Head of caudate nucleus (tissue), 42 donors: ENCODE measurements at places on chromosomes 12 and 14.
A peak's percentile ranks its signal among the peaks of the same experiment; 100 is the strongest.

DNA sequence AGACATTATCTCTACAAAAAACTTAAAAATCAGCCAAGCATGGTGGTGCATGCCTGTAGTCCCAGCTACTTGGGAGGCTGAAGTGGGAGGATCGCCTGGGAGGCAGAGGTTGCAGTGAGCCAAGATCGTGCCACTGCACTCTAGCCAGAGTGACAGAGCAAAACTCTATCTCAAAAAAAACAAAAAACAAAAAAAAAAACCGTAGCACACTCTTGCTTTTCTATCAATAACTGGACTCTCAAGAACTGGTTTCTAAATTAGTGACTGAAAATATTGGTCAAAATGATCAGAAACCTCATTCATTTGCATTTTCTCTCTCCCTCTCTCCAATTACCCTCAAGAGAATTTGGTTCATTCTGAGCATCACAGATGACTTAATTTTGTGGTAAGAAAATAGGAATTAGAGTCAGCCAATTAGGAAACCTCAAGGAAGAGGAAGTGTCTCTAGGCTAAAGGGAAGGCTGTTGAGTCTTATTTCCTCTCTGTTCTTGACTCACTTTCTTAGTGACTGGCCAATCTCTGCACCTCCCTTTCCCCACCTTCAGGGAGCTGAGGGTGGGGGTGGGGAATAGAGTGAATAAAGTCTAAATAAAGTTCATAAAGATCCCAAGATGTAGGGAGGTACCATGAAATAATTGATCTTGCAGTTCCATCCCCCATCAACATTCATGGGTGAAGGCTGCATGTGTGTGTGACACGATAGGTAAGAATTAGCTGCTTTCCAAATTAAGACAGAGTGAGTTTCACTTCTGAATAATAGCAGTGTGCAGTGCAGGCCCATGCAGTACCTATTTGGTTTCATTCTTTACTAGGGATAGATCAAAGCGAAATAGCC is 6.8 kb upstream of the PSMA6 start:
- no peak for DNase-seq

- peak; percentile 86 for DNase-seq
Observed at GRCh38 chr12:94561943-94562411, 88.4 kb downstream of the TMCC3 start.

- no peak for DNase-seq
Observed at GRCh38 chr12:117774941-117775775, 193.6 kb downstream of the KSR2 start.

DNA sequence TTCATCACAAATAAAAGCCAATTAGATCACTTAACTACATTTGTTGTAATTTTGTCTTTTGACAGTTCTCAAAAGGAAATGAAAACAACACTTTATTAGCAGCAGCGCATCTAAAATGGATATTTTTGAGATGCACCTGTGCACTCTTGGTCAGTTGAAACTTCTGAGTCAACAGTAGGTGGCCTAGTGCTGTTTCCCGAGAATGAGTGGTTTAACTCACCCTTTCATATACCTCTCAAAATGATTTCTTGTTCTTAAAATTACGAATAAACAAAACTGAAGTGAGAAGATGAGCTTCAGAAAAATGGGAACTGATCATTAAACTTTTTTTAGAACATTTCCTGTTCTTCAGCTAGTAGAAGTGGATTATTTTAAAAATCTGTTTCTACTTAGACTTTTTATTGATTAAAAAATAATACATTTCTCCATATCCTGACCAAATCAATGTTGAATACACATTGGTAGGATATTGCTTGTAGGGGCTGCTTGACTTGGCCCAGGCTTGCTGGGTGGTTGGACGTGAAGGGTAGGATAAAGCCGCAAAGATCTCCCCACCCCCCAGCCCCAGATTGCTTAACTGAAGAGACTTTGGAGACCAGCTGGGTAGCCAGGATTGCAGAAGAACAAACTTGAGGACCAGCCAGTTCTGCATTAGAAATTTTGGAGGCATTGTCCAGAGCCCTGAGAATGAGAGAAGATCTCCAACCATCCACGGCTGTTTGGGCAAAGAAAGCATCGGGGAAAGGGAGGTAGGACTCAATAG is 22.3 kb upstream of the STK38L start:
- no peak for DNase-seq

- DNase-seq = no peak
Observed at GRCh38 chr12:41019461-41019860, 168.7 kb upstream of the PDZRN4 start.
